Upper lobe of left lung (tissue), 6 donors: ENCODE measurements at places on chromosomes 16 and 17. TPM values are rescaled to one million over a fixed set of nuclear protein-coding genes. Genes with fewer than 3 reads are reported as not detected.

GRCh38 chr16:67023689-67024088, 5.3 kb upstream of the CBFB start:
- DNase-seq = no peak

GRCh38 chr17:56833057-56833808, 487 bp downstream of the C17orf67 start:
- DNase-seq = peak; percentile 92

DNA sequence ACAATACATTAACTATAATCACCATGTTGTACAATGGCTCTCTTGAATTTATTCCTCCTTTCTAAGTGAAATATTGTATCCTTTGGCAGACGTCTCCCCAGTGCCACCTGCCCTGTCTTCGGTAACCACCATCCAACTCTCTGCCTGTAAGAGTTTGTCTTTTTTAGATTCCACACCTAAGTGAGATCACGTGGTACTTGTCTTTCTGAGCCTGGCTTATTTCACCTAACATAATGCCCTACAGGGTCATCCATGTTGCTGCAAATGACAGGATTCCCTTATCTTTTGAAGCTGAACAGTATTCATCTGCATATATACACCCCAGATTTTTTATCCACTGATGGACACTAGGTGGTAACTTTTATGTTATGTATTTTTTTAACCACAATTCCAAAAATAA, 24.2 kb downstream of the ORC6 start:
- DNase-seq = no peak

- no peak for DNase-seq
These were observed 9.8 kb downstream of the WSB1 start for GRCh38 chr17:27303734-27304133.

TLK2 gene
- total RNA-seq = 37.8 TPM

DECR2 gene
- 20.6 TPM for total RNA-seq
